Stimulated activated naive CD8-positive, alpha-beta T cell treated with anti-CD3 and anti-CD28 coated beads, Interleukin-15, Interleukin-2, amounts not matched to agents 100 U/mL and 50 U/mL, for 24 hours (primary cell): ENCODE measurements at places on chromosomes 2 and 18.

GRCh38 chr2:145739681-145740080 lies 1219.8 kb upstream of the ZEB2 start:
- no peak for DNase-seq

- DNase-seq: no peak
These were observed 95.3 kb downstream of the EVA1A start for GRCh38 chr2:75465317-75465984.

DNA sequence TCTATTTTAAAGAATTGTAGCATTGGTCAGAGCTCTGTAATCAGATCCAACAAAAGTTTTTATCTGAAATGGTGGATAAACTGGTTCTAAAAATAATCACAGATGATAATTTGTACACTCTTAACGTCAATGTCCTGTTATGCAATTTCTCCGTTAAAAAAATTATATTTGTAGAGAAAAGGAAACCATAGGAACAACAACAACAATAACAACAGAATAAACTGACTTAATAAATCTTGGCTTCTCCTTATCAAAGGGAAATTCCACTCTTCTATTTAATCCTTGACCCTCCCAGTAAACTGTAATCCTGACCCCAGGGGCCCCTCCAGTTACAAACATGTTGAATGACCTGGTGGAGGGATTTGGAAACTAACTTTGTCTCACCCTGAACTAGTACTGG lies 78.6 kb upstream of the ZFP36L2 start:
- no peak for DNase-seq

GRCh38 chr2:32289165-32289999 lies 11.7 kb downstream of the YIPF4 start:
- no peak for DNase-seq

DNA sequence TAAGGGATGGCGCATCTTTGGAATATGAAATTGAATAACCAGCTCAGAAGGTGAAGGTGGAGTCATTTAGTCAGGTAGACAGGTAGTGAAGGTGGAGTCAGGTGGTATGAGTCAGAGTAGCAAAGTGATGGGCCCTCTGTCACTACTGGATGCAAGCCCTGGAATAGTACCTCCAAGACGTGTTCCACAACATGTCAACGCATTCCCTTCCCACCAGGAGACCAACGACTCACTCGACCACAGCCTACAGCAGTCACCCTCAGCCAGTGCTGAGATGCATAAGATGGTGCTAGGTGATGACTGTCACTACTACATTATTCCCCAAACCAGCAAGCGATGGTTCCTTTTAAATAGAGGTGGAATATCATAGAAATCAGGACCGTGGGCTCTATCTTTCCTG lies 6.8 kb downstream of the CPLX4 start:
- no peak for DNase-seq

DNA sequence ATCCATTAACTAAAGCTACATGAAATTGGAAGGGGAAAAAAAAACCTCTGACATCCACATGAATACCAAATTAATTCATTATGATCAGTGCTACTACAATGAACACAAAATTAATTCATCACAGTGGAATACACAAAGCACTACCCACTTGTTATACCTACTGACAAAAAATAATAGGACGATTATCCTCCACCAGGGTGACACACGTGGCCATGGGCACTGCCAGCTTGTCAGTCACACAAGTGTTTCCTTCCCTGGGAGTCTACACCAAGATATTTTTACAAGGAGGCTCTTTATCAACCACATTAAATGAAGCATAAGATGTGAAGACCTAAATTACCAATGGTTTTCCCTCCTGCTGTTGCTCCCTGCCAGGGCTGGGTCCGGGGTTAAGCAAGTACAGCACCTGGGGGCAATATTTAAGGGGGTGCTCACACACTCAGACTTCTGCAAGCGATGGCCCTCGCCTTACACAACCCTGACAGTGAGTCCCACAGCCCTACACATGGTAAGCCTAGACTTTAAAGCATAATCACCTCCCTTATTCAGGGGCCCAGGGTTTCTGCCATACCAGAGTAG lies 90.1 kb downstream of the TCF4 start:
- no peak for DNase-seq

GRCh38 chr18:75874401-75875089 lies 447.0 kb upstream of the SMIM21 start:
- DNase-seq: no peak

- no peak for DNase-seq
These were observed 569.4 kb upstream of the SETBP1 start for GRCh38 chr18:44111337-44111736.

DNA sequence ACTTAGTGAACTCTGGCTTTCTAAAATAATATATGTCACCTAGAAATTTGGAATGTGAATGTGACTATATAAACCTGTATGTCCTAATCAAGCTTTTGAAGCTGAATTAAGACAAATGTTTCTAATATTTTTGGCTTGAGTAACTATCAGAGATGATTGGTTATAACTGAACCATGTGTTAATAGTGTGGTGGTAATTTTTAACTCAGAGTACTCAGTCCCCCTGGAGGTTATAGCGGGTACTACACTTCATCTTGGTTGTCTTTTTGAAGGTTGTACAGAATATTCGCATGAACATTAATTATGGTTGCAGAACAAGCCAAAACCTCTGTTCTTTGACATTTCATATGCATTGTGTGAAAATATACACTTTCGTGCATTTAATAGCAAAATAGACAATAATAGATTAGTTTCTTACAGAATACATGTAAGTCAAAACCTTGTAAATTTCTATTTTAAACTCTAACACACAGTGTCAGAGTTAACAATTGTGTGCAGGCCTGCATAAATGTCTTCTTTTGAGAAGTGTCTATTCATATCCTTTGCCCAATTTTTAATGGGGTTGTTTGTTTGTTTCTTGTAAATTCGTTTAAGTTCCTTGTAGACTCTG lies 86.0 kb downstream of the OSBPL6 start:
- peak; percentile 36 for DNase-seq

GRCh38 chr18:32243358-32243757 lies 53.5 kb downstream of the MEP1B start:
- no peak for DNase-seq

- no peak for DNase-seq
These were observed 75.2 kb downstream of the ZNF516 start for GRCh38 chr18:76419811-76420210.

- DNase-seq: no peak
These were observed 152.9 kb downstream of the LPIN1 start for GRCh38 chr2:11899264-11899818.

DNA sequence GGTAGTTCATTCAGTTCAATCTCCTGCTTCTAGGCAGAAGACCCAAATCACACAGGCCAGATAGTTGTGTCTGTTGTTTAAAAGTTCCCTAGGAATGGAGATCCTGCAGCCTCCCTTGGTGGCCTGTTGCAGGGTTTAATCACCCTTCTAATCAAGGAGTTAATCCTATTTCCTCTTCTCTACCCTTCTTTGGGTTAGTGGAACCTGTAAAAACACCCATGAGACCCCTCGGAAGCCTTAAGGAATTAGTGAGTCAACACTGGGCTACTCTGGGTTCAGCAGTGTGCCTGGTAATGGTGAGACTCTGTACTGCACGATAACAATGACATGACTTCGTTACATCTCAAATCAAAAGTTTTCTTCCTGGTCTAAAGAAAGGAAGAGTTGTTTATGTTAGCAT lies 217.6 kb upstream of the NRP2 start:
- DNase-seq: no peak

GRCh38 chr2:86286516-86286915 lies 50.9 kb downstream of the REEP1 start:
- DNase-seq: no peak

DNA sequence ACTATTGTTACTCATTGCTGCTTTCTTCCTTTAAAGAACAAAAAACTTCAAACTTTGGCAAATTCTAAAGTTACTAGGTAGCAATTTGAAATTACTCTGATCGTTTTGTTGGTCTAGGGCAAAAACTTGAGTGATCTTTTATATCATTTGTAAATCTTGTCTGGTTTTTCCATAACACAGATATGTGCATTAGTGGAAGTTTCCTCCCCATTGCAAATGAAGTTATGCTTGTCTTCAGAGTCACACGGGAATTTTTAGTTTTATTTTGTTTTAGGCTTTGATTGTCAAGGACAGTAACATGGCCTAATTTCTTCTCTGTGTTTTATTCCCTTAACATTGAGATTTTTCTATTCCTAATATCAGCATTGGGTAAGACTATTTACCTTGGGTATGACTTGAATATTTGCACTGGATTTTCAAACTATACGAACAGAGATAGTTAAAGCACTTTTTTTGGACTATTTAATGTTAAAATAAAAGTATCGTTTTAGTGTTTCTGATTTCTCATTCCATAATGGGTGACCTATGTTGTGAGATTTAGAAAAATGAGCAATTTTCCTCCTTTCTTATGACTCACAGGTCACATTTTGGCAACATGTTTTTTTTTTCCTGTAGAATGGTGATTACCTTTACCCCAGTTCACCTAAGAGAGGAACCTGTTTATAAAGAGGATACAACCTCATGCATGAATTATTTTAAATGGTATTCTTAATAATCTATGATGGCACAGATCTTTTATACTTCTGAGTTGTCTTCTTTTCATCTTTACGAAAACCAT lies 65.0 kb downstream of the BABAM2 start:
- DNase-seq: no peak

GRCh38 chr2:169895294-169895985 lies 68.2 kb downstream of the UBR3 start:
- no peak for DNase-seq

DNA sequence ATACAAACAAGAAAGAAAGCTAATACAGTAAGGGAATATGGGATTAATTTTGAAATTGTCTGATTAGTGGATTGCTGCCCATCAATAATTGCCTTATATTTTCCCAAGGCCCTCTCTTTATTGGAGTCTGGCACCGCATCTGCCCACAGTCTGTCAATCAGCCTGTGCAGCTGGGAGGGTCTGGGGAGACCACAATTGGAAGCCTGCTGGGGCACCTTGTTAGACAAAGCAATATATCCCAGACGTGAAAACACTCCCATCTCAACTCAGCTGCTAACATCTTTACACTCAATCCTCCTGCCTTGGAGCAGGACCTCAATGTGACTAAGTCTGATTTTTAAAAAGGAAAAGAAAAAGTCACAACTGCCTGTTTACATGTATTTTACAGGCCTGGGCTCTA lies 258.6 kb downstream of the SRBD1 start:
- no peak for DNase-seq

GRCh38 chr18:8701546-8702118 lies 3.7 kb upstream of the MTCL1 start:
- DNase-seq: no peak

- peak; percentile 69 for DNase-seq
These were observed at the start of gene MYO5B for GRCh38 chr18:50194631-50195532. MYO5B (minus strand) TSS chr18:50195147; CDS start chr18:50194793, 354 bp downstream.

- no peak for DNase-seq
These were observed 70.1 kb downstream of the DGKD start for GRCh38 chr2:233424154-233424951.

- DNase-seq: no peak
These were observed 40.1 kb upstream of the GALR1 start for GRCh38 chr18:77209587-77209986.

GRCh38 chr18:356778-357177 lies 88.9 kb upstream of the THOC1 start:
- DNase-seq: no peak

GRCh38 chr18:31646332-31647126 lies 37.9 kb downstream of the B4GALT6 start:
- no peak for DNase-seq

DNA sequence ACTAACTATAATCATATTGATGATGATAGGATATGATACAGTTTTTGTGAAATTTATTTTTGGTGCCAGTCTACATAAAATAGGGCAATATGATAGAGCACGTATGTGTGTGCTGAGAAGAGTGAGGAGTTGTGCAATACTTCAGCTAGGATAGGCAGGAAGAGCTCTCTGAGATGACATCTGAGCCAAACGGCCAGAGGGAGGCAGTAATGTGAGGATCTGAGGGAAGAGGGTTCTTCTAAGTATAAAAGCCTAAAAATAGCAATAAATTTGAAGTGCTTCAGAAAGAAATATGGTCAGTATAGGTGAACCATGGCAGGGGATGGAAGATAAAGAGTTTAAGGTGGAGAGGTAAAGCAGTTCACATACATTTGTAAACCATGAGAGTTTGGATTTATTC lies 102.5 kb downstream of the OLA1 start:
- DNase-seq: no peak

DNA sequence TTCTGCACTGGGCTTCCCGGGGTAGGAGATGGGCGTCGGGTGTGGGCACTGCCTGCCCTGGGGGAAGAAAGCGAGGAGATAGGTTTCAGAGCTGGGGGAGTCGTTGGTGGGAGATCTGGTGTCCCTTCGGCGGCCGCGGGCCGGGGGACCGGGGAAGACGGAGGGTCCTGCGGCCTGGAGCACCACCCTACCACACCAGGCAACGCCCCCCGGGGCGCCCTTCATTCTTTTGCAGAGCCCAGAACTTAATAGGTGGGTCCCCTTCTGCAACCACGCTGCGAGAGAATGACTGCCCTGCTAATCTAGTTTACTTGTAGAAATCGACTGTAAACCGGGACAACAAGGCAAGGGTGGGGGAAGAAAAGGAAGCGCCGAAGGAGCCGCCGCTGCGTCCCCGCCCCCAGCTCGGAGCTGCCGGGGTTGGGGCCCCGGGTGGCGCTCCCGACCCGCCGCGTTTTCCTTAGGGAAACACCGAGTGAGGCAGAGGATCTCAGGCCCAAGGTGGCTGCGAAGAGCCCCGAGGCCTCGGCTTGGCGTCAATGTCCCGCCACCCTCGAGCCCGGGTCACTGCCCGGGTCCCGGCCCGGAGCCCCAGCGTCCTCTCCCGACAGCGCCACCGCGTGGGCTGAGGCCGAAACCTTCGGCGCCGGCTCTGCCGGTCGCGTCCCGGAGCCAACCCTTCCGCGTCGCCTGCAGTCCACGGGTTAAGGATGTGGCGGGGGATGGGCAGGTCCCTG lies 5.4 kb upstream of the SATB2 start:
- DNase-seq: peak; percentile 76

DNA sequence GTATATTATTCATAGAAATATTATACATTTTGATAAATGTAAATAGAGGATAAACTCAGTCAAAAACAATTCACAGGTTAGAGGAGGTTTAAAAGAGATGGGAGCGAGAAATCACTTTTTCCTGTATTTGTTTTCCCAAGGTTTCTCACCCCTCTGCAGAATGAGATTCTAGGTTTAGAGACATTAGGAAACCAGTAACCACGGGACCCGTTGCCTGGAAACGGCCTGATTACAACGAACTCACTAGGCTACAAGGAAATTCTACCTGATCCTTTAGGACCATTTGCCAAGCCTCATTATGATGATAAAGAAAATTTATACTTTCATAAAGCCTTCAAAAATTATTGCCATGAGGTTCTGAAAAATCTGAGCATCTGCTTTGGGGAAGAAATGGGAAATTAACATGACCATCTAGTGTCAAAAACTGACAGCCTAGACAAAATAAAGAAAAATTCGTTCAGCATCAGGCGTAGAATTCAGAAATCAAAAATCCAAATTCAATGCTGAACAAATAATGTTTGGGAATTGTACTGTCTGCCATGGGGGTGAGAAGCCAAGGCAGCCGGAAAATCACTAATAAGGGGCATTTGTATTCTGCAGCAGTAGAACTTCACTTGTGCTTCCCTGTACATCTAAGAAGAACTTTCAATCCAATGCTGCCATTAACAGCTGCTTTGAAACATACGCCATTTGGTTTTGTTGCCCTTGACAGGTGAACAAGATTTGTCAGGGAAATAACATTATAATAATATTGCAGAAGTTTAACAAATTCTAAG lies 262.3 kb downstream of the NRXN1 start:
- DNase-seq: no peak

GRCh38 chr2:186746584-186746983 lies 52.7 kb downstream of the FAM171B start:
- no peak for DNase-seq

GRCh38 chr2:234462218-234462992 lies 34.5 kb downstream of the ARL4C start:
- DNase-seq: no peak
